ENCODE measurements at places on chromosomes 1 and 21.

GRCh38 chr1:204340081-204340889 is 19.4 kb downstream of the PLEKHA6 start:
- DNase-seq, result no peak

DNA sequence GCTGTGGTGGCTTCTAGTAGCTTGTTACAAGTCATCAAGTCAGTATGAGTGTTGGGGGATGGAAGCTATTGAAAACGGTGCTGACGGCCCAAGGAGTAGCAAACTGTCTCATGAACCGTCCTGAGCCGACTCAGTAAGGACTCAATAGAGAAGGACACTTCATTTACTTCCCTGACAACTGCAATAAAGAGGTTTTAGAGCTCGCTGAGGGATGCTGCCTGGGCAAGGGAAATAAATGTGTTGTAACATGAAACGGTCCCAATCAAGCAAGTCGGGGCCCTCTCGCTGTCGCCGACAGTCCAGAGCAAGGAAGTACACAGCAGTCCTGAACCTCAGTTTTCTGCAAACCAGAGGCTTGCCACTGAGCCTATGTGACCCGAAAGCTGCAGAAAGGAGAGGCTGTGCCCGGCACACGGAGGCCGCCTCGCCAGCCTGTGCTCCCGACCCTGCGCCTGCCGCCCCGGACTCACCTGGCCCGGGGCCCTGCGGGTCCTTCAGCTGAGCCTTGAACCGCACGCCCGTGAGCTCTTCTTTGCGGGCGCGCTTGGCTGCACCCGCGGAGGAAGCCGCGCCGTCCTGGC is 423 bp downstream of the URB1 start:
- no peak for DNase-seq

- DNase-seq, result no peak
Observed at GRCh38 chr1:55695552-55695951, 480.4 kb upstream of the USP24 start.

DNA sequence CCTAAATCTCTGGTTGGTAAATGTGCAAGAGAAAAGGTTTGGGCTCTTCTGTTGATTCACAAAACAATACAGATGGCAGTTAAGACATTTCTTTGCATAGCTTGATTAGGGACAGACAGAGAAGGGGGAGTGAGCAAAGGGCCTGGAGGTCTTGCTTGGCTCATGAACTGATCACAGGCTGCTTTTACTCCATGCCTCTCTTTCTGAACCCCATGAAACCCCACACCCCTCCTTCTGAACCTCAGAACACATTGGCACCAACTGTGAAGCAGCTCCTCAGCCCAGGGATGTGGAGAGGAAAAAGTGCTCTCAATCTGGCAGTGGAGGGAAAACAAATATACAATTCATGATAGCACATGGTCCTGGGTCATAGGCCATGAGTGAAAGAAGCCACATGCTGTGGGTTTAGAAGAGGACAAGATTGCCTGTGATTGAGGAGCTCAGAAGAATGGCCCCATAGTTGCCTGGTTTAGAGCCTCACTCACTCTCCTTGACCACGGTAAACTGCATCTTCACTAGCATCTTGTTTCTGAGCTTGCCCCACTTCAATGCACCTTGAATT is 111.6 kb upstream of the GADD45A start:
- DNase-seq, result no peak

GRCh38 chr1:6694121-6694713 is 7.4 kb downstream of the DNAJC11 start:
- DNase-seq, result no peak

GRCh38 chr1:64986903-64987871 is 20.8 kb upstream of the JAK1 start:
- DNase-seq, result no peak
